ENCODE measurements at places on chromosomes 1 and 21. TPM values are rescaled to one million over a fixed set of nuclear protein-coding genes. Genes with fewer than 3 reads are reported as not detected.

DNA sequence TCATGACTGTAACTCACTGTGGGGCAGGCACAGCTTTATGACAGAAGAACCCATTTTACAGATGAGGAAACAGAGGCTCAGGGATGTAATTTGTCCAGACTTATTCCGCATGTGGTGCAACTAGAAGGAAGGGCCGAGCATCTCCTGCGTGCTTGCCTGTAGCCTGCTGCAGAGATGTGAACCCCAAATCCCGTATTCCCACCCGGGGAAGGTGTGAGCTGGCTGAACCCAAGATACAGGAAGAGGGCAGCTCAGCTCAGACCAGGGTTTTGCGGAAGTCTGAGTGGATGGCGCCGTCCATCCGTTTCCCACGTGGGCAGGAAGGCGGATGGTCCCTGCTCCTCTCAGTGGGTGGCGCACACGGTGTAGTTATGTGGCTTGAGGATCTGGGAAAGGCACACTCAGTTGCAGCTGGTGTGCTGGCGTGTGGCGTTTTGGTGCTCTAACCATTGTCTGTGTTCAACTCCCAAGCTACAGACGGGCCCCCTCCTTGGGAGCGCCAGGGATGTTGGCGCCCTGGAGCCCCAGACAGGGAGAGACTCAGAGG lies 1.2 kb downstream of the CROCC start:
- DNase-seq = peak; percentile 63

DNA sequence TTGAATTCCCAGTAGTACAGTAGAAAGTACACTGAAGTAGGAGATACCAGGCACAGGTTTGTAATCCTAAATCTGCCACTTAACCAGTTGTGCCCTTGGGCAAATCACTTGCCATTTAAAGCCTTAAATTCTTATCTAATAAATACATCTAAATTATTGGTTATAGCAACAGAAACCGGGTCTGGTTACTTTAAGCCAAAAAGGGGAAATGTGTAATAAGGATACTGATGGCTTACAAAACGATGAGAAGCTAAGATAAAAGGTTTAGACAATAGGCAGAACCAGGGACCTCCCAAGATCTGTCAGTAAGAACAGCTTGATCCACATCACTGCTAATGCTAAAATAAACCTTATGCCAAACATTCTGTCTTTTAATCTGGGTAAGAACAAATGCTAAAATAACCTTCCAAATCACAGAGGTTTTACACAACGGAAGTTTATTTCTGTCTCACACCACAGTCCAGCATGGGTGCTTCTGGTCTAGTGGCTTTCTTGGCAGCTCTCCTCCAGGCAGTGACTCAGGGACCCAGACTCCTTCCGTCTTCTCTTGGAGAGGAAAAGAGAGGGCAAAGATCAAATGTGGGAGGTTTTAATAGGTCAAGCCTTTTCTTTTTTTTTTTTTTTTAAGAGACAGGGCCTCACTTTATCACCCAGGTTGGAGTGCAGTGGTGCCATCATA lies 16.5 kb upstream of the ZMYM1 start:
- no peak for DNase-seq

DNA sequence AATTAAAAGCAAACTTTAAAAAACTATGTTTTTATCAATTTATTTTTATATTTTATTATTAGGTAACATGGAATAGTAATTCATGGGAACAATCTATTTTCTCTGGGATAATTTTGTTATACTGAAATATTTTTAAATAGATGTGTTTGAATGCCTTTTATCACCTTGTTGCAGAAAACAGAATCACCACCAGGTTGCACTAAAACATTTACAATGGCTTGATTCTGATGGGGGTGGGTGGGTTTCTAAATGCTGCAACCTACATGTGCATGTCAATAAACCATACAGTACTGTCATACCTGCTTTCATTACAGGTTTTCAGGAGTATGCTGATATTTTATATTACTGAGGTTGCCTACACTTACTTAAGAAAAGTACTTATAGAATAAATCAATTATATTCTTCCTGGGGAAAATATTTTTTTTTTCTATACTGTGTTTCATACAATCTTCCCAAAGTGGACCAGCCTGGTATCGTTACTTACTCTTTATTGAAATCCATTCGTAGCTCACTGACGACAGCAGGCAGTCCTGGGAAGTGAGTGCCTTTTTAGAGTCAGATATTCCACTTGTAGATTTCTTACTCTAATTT lies 132.8 kb downstream of the PTPRC start:
- no peak for DNase-seq

DNA sequence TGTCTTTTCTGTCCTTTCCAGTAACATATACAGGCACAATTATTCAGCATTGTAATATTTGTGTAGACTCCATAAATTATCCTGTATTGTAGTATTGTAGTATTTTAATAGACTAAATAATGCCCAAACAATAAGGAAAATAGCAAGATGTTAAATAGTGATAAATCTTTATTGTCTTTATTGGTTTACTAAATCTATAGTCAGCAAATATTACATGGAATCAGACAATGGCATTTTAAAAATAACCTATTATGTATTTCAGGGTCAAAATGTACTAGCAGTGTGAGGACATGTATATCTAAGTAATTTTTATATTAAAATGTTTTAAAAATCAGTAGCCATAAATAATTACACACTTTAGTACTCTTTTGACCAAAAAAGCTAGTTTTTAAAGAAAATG lies 202.3 kb downstream of the GREM2 start:
- no peak for DNase-seq

- DNase-seq = no peak
These were observed 446.0 kb downstream of the GPATCH2 start for GRCh38 chr1:217184854-217185253.

DNA sequence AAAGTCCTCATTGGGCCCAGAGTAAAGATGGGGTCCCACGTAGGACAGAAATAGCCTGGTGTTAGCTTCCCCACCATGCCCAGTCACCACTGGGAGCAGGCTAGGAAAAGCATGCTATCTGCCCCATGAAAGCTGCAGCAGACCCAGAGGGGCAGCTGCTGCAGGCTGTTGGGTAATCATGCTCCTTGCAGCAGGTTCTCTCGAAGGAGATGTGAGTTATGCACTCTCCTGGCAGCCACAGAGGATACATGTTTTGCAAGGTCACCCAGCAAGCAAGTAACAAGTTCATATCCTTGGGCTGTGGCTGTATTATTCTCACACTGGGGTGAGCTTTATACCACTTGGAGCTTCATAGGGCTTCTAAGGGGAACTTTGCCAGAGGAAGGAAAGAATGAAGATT lies 9.1 kb upstream of the HEYL start:
- no peak for DNase-seq

DNA sequence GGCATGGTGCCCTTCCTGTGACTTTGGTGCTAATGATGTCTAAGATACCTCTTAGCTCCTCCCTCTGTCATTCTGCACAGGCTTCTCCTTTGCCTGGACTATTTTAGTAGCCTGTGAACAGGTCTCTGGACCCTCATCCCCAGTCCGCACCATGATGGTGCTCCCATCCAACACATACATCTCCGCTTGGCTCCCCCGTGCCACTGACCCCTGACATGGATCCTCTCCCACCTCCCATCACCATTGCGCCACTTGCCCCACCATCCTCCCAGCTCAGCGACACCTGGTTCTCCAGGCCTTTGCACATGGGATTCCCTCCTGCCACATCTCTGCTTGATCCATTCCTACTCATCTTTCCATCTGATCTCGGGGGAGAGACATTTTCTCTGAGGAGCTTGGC lies 33.9 kb downstream of the RUNX3 start:
- no peak for DNase-seq

DNA sequence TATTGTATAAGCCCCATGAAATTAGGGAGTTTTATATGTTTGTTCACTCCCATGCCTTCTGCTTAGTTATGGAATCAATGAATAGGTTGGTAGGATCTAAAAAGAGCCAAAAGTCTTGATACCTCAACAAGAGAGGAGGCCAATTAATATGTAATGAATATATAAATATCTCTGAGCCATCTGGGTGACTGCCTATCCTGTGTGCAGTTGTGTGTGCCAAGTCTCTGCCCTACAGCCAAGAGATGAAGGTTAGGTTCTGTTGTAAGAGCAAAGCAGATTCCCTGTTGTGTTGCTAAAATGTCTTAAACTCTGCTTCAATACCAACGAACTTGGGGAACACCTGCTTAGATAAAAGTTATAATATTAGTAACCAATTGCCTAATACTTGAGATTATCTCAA lies 61.8 kb upstream of the GORAB start:
- DNase-seq = peak; percentile 61

- DNase-seq = no peak
These were observed 65.1 kb upstream of the RGL1 start for GRCh38 chr1:183739741-183740271.

DNA sequence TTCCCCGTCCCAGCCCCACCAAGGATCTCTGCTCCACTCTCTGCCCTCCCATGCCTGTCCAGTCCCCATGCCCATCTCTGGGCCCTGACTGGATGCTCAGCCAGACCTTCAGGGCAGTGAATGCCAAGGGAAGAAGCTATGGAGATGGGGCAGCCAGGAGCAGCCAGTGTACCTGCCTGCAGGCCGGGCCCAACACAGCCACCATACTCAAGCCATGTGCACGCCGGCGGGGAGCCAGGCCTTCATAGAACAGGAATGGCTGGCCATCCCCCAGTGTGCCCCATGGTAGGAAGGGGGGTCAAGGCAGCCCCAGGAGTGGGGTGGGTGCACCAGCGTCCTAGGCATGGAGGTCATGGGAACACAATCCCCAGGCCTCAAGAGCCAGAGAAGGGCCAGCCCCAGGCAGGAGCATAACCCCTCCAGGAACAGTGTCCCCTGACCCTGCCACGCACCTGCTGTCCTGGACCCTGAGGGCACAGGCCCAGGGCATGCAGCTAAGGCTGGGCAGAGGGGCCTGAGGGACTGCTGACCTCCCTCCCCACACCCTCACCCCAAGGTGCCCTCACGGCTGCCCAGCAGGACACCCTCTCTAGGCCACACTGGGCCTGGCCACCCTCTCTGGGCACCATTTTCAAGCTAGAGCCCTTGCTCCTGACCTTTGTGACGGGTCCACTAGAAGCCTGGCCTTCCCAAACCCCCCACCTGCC lies 20.3 kb upstream of the ARF1 start:
- DNase-seq = peak; percentile 20

GRCh38 chr1:15900662-15901279 lies 53.3 kb downstream of the SPEN start:
- DNase-seq = no peak

The C2CD2 gene
- total RNA-seq = 12.7 TPM

The KCNE2 gene
- total RNA-seq = not detected

The SLC9C2 gene
- not detected for total RNA-seq

The PLA2G2F gene
- not detected for total RNA-seq

Data from heart left ventricle (tissue), 16 donors.